Spleen (tissue), 13 donors: ENCODE measurements at places on chromosomes 6 and 20. TPM values are rescaled to one million over a fixed set of nuclear protein-coding genes. Genes with fewer than 3 reads are reported as not detected.

- H3K27me3 ChIP-seq = no peaks in the 10 kb centered on the region
- no peak overlapping the region for H3K27ac ChIP-seq
- no peaks in the 10 kb centered on the region for H3K4me1 ChIP-seq
- H3K4me3 ChIP-seq = no peak overlapping the region
- no peaks in the 10 kb centered on the region for H3K36me3 ChIP-seq
- DNase-seq = no peak
Measured at GRCh38 chr6:112227411-112227810, 27.0 kb downstream of the LAMA4 start.

- H3K36me3 ChIP-seq = peaks cover 5% of the 10 kb centered on the region
- no peak for DNase-seq
- peaks cover 57% of the 10 kb centered on the region for H3K4me1 ChIP-seq
- no peaks in the 10 kb centered on the region for H3K27me3 ChIP-seq
- no peak overlapping the region for H3K27ac ChIP-seq
Measured at GRCh38 chr6:27834384-27834783, 77.8 kb downstream of the OR2B2 start.

GRCh38 chr6:160375561-160375949 is 27.4 kb downstream of the SLC22A3 start:
- no peaks in the 10 kb centered on the region for H3K27me3 ChIP-seq
- no peaks in the 10 kb centered on the region for H3K36me3 ChIP-seq
- H3K4me1 ChIP-seq = no peaks in the 10 kb centered on the region
- no peak for DNase-seq
- no peak overlapping the region for H3K27ac ChIP-seq
- H3K4me3 ChIP-seq = no peak overlapping the region

GRCh38 chr6:169931261-169931660 is 179.8 kb downstream of the ERMARD start:
- peak; percentile 60 for DNase-seq
- H3K4me3 ChIP-seq = no peak overlapping the region
- H3K36me3 ChIP-seq = no peaks in the 10 kb centered on the region
- no peaks in the 10 kb centered on the region for H3K4me1 ChIP-seq
- H3K27me3 ChIP-seq = peaks cover 57% of the 10 kb centered on the region
- no peak overlapping the region for H3K27ac ChIP-seq

The MEP1A gene
- 0.09 TPM for polyA plus RNA-seq

The ARMC2 gene
- 1.4 TPM for polyA plus RNA-seq
